ENCODE measurements at places on chromosomes 6 and 20.

DNA sequence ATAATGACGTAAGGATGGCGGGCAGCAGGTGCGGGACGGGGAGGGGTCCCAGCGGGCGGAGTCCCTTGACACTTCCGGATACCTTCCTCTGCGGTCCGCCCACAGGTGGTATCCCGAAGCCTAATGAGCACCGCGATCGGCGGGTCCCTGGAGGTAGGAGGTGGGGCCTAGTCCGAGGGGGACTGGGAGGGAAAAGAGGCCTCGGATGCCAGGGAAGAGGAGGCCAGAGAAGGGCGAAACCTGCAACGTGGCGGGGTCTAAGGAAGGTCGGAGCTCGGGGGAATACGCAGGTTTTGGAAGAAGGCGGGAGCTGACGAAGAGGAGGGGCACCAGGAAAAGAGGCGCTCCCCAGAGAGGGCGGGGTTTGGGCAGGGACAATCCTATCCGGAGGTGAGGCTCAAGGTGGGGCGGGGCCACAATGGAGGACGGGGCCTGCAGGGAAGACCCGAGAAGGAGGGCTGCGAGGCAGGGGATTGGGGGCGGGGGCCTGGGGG lies 3.7 kb downstream of the PRSS16 start:
- DNase-seq: peak; percentile 55

- no peak for DNase-seq
Observed at GRCh38 chr6:124683507-124683906, 278.7 kb upstream of the RNF217 start.

DNA sequence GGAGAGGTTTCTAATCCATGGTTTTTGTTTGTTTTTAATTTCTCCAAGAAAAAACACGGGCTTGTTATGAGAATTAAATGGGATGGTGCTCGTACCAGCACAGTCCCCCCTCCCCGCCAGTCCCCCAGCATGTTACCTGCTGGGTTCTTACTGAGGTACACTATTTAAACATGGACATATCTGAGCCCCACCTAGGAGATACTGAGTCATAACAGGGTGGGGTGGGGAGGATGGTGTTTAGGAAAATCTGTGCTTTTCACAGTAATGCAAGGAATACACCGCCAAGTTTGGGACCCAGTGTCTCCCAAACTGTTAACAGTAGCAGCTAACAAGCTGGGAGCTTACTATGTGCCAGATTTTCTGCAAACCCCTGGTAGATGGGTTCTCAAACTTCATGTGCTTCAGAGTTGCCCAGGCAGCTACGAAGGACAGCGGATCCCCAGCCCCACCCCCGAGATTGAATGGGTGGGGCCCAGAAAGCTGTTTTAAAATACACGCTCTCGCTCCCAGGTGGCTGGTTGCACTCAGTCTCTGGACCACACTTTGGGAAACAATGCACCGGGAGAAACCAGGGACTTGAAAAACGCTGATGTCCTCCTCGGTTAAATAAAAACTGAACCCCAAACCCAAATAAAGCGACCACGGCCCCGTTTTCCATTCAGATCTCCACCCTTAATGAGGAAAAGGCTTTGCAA lies 995 bp downstream of the ZFP64 start:
- DNase-seq: peak; percentile 34

- DNase-seq: no peak
Observed at GRCh38 chr6:10081075-10081474, 333.8 kb downstream of the TFAP2A start.

DNA sequence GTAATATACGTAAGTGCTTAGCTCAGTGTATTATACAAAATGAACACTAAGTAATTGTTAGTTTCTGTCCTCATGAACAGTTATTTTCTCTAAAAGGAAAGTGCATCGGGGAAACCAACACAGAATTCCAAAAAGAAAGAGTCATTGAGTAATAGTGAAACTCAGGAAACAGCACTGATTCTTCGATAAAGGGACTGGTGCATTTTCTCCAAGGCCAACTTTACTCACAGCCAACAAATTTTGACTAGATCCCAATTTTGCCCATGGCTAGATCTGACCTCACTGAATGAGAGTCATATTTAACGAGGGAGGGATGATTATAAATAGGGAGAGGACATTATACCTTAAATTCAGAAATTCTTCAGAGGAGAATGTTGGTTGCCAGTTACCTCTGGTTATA lies 390.9 kb upstream of the NRSN1 start:
- no peak for DNase-seq

GRCh38 chr6:33904747-33905065 lies 100.9 kb upstream of the MLN start:
- no peak for DNase-seq

DNA sequence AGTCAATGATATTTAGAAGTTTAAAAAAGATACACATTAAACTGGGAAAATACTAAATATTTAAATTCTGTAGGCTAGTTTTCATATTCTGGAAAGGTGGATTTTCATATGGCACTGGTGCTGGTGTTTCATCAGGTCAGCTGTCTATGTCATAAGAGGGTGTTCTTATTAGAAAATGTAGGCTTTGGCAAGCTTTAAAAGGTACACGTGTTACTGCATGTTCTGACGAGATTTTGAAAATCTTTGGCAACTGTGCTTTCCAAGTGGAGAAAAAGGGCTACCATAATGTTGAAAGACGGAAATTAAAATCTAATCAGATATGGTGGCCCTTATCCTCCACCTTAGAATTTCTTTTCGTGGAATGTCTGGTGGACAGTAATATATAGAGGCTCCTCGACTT lies 30.0 kb downstream of the SLC22A3 start:
- DNase-seq: no peak

DNA sequence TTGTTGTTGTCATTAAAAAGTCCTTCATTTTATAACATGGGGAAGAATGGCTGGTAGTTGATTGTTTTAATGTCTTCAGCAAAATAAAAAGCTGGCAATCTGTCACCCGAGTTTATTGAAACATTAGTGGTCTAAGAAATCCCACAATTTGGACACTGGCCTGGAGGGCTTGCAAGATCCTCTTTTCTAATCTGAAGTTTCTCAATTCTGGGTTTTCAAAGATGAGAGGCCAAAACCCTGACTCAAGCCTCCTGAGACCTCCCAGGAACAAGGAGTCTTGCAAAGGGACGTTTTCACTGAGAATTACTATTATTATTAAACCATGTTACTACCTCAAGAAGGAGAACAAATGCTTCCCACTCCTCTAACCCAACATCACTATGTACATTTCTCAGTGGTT lies 19.5 kb downstream of the MAP1LC3A start:
- DNase-seq: no peak

DNA sequence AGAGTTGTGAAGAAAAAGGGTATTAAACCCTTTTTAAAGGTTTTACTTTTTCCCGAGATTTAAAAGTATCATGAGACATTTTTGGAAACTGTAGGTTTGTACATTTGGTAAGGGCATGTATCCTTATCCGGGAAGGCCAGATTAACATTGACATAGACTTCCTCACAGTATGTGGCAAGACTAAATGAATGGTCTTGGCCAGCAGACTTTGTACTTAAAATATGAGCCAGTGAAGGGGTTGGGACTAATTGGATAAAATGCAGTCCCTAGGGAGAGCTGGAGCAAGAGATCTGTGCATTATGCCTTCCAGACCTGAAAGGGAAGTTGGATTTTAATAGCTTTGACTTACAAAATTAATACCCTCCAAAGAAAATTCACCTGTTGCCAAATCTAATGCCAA lies 60.4 kb upstream of the CCN2 start:
- peak; percentile 72 for DNase-seq

DNA sequence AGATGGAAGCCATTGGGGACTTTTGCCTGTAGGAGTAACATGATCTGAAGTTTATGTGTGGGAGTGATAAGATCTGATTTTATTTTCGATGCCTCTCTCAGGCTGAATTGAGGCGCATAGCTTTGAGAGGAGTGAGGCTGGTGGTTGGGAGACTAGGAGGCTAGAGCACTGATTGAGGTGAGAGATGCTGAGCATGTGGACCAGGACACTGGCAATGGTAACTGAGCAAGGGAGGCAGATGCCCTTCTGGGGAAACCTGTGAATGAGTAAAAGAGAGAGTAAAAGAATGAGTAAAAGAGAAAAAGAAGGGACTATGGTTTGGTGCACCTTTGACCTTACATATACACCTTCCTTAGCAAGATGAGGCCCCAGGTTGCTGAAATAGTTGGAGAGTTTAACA lies 3.0 kb downstream of the RRP36 start:
- DNase-seq: no peak

- DNase-seq: no peak
Observed at GRCh38 chr6:36076178-36077063, 48.8 kb downstream of the MAPK14 start.

DNA sequence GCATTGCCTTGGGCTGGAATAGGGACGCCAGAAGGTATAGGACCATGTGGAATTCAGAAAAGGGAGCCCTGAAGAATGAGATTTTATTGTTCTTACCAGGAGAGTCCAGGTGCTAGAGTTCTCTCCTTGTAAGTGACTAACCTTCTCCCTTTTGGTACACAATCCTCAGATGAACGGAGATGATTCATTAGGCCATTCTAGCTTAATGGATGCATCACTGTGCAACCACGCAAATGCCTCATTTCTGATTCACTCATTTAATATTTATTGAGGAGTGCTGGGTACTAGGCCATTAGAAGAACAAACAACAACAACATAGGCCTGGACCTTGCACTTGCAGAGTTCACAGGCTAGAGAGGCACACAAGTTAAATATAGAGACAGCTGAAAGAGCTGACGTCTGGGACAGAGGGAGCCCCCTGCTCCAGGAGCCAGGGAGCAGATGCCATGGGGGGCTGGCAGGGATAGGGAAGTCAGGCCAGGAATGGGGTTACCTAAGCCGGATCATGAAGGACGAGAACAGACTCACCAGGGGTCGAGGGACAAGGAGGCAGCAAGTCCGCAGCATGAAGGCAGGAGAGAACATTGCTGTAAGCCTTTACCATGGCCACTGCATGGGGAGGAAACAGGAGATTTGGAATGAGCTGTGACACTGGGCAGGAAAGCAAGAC lies 179.5 kb upstream of the AKAP12 start:
- DNase-seq: peak; percentile 85

DNA sequence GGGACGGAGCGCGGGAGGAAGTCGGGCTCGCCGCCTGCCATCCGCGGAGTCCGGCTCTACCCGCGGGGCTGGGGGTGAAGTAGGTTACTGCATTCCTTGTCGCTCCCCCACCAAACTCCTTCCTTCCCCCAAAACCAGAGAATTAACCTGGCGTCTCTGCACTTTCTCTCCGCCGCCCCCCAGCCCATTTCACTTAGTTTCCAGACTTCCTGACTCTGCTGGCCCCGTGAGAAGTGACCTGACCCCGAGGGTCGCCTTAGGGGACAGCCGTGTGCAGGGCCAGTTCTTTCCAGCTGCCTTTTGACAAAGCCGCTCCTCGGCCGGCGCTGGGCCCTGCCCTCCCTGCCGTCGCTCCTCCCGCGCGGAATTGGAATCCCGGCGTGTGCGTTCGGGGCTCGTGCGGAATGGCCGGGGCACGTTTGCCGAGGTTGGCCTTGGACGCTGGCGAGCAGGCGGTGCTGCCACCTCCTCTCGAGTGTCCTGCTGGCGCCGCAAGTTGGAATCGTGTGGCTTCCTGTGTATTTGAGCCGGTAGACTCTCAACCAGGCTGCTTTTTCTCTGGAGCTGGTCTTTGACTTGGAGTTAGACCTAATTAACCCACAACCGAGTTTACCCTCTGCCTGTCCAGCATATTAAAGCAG lies 650 bp downstream of the DCBLD1 start:
- no peak for DNase-seq

- no peak for DNase-seq
Observed at GRCh38 chr20:63023936-63024571, 17.3 kb upstream of the BHLHE23 start.

DNA sequence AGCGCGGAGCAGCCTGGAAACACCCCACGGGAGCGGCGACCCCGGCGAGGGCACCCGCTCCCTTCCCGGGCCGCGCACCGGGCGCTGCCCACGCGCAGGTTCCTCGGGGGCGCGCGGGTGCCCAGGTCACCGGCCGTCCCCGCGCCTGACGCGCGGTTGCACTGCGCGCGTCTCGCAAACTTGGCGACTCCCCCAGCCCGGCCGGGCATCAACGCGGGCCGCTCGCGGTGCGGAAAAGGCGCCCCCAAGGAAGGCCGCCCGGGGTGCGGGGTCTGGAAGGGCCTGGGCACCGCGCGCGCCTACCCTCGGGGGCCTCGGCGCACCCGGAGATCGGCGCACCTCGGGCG lies 555 bp upstream of the ZBTB46 start:
- DNase-seq: no peak

DNA sequence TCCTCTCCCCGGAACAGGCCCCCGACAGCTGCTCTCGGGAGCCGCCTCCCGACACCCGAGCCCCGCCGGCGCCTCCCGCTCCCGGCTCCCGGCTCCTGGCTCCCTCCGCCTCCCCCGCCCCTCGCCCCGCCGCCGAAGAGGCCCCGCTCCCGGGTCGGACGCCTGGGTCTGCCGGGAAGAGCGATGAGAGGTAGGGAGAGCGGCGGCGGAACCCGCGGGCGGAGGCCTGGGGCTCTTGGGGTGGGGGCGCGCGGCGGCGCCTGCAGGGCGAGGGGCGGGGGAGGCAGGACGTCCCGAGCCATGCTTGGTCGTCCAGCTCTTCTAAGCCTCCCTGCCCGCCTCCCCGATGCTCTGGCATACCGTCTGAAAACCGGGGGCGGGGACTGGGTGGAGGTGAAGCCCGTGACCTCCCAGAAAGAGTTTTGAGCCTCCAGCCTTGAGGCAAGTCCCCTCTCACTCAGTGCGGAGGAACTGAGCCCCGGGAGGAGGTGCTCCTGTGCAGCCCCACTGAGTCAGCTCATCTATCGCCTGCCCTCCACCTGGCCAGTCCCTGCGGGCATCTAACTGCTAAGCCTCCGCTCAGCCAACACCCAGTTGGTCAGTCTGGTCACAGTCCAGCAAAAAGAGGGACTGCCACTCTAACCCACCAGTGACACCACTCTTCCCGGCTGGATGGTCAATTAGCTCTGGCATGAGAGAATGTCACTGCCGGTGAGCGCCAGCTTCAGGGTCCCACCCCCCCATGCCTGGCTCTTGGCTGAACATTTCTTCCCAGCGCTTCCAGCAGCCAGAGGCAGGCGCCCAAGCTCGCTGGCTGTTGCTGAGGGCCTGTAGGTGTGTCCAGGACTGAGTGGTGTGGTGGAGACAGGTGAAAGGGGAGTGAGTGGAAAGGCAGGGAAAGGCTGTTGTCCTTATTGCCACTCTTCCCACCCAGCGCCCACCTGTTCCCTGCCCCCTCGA lies 482 bp downstream of the DDR1 start:
- peak; percentile 40 for DNase-seq

DNA sequence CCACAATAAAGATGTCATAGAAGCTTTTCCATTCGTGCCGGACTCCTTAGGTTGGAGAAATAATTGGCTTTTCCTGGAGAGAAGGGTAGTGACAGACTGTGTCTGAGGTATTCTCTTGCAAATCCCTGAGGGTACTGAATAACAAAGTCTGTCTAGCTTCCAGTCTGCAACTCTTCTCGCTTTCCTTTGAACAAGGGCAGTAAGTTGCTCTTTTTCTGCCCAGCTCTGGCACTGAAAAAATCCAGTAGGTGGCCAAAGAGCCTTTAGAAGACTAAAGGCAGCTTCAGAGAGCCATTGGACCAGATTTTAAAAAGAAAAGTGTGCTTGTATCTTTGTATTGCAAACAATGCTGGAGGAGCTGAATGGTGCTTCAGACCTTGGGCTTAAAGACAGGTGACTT lies 20.7 kb upstream of the RREB1 start:
- DNase-seq: peak; percentile 36

Data from fibroblast of lung (primary cell).